SK-N-DZ (cell line): ENCODE measurements at places on chromosomes 6 and 20.
A peak's percentile ranks its signal among the peaks of the same experiment; 100 is the strongest.

GRCh38 chr20:14928083-14928482 lies 590.7 kb upstream of the FLRT3 start:
- no peak for DNase-seq

- DNase-seq: no peak
These were observed 4.8 kb upstream of the ATXN1 start for GRCh38 chr6:16766043-16766536.

GRCh38 chr6:163438940-163439335 lies 24.4 kb downstream of the QKI start:
- peak; percentile 61 for DNase-seq

- DNase-seq: no peak
These were observed 5.2 kb downstream of the HAO1 start for GRCh38 chr20:7935027-7935551.

- no peak for DNase-seq
These were observed 75.0 kb downstream of the PLCB4 start for GRCh38 chr20:9143926-9144325.

DNA sequence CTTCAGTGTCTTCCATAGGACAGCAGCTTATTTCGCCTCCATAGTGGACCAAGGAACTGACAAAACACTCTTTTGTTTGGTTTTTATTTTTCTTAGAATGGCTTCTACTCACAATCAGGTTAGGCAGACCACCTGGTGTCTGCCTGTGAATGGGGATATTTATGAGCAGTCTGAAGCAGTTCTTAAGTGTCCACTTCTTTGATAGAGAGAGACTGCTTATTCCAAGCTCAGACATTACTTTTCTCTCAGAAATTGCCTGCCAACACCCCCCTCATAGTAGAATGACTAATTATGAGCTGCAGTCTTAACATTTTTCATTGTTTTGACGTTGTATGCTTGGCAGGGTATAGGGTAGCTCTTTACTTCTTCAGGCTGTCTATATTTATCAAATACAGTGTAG lies 174.7 kb downstream of the ZFAND3 start:
- DNase-seq: no peak

DNA sequence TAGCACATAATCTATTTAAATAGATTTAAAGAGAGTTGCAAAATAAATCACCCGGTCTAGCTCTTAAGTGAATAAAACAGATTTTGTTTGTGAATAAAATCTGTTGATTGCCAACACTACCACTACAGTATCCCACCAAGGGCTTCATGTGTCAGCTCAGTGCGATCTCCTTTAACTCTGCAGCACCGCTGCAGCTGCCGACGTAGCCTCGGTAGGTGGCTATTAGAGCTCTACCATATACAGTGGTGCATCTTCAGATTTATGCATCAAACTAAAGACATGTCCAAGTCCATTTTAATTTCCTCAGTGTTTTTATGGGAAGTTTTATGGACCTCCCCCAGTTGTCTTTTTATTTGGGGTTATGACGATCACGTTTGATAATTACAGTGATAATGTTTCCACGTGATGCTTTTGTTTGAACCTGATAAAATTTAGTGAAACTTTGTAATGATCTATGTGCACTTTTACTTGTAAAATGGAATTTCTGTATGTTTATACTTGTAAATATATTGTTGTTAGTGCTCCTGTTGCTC lies 26.7 kb downstream of the ECI2 start:
- DNase-seq: no peak

GRCh38 chr20:61942526-61942925 lies 123.2 kb downstream of the TAF4 start:
- DNase-seq: no peak

GRCh38 chr6:157789861-157790260 lies 33.2 kb upstream of the SNX9 start:
- DNase-seq: peak; percentile 54

- DNase-seq: no peak
These were observed 34.3 kb upstream of the PRIM2 start for GRCh38 chr6:57283106-57283505.
